Thyroid gland (tissue), 4 donors: ENCODE measurements at places on chromosomes 6 and 20.
A peak's percentile ranks its signal among the peaks of the same experiment; 100 is the strongest.

DNA sequence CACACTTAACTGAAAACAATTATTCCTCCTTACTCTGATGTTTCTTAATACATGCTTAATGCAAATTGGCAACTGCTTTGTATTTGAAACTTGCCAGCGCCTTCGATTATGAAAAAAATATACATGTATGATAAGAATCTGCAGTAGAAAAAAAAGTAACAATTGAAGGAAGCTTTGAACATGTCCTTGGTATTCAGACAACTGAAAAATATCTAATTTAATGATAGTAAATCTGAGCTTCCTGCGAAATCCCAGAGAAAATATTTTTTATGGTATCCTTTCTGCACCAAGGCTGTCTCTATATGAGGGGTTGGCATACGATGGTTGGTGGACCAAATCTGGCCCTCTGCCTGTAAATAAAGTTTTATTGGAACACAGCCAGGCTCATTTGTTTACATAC lies 186.2 kb downstream of the HDGFL1 start:
- DNase-seq, result no peak

DNA sequence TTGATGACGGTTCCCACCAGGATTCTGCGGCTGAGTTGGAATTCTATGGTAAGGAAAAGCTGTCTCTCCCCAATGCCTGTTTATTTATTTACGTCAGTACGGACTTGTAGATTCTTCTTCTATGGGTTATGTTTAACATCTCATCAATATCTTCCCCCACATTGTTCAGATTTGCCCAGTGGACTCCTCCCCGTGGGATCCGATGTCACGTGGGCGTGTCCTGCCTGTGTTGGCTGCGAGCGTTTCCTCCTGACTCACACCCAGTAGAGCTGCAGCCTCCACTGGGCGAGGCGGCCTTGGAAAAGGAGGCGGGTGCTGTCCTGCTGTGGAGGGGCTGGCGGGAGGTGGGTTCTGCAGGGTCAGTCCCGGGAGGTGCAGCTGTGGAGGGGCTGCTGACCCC lies 46.8 kb upstream of the SLCO4A1 start:
- no peak for DNase-seq

- DNase-seq, result no peak
Measured at GRCh38 chr6:37251211-37251780, 6.3 kb upstream of the TBC1D22B start.

DNA sequence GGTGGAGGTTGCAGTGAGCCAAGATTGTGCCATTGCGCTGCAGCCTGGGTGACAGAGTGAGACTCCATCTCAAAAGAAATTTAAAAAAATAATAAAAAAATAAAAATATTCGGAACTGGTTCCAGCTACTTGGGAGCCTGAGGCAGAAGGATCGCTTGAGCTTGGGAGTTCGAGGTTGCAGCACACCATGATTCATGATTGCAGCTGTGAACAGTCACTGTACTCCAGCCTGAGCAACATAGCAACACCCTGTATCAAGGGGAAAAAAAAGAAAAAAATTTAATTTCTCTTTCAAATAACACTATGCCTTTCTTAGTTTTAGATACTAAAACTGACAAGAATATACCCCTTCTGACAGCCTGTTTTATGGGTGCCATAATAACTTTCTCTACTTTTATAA lies 10.5 kb downstream of the KDM1B start:
- no peak for DNase-seq

GRCh38 chr6:119076173-119076572 lies 2.3 kb downstream of the FAM184A start:
- no peak for DNase-seq

GRCh38 chr20:44601236-44601671 lies 18.9 kb downstream of the PKIG start:
- DNase-seq, result no peak

DNA sequence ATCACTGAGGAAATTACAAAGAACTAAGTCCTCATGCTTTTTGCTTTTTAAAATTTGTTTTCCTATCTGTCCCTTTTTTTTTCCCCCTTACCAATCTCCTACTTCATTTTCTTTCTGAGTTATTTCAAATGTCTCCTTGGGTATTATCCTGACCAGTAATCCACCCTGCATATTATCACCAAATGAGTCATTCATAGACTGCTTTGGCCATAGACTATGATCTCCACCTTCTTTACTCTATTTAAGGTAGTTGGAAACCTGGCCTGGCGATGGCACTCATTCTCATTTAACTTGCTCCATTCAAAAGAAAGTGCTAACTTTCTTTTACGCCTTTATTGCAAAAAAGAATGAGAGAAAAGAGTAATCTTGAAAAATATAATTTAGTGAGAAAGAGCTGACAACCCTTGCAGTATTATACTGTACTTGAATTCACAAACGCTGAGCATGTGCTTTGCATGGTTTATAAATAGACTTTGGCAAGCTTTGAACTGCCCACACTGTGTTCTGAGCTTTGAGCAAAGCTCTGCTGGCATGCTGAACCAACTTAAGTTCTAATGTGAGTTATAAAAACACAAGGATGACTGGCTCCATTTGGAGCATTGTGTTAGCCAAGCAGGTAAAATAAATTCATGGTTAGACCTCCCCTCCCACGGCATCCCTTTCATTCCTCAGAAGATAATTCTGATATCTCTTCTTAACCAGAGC lies 198.9 kb downstream of the NKAIN2 start:
- no peak for DNase-seq

- no peak for DNase-seq
Measured at GRCh38 chr20:50969435-50969834, 10.8 kb downstream of the MOCS3 start.

DNA sequence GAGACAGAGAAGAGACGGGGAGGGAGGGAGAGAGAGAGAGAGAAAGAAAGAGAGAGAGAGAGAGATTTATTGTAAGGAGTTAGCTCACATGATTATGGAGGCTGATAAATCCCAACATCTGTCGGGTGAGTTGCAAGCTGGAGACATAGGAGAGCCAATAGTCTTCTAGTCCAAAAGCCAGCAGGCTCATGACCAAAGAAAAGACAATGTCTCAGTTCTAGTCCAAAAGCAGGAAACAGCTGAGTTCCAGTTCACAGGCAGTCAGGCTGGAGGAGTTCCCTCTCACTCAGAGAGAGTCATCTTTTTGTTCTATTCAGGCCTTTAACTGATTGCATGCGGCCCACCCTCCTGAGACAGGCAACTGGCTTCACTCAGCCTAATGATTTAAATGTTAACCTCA lies 416.6 kb downstream of the PREX1 start:
- DNase-seq, result no peak

DNA sequence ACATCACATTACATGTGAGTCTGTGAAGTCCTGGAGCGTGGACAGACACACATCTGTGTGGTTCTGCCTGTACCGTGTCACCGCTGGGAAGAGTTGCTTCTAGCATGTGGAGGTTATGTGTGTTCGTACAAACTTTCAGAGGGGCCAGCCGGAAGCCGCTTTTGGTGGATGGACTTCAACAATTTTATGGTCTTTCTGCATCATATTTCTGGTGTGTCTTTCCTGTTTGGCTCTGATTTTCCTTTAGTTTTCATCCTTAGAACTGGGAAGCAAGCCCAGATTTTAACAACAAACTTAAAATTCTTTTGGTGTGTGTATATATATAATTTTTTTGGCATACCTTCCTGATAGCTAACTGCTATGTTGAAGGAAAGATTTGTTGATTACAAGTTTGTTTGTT lies 71.2 kb downstream of the TIAM2 start:
- no peak for DNase-seq

DNA sequence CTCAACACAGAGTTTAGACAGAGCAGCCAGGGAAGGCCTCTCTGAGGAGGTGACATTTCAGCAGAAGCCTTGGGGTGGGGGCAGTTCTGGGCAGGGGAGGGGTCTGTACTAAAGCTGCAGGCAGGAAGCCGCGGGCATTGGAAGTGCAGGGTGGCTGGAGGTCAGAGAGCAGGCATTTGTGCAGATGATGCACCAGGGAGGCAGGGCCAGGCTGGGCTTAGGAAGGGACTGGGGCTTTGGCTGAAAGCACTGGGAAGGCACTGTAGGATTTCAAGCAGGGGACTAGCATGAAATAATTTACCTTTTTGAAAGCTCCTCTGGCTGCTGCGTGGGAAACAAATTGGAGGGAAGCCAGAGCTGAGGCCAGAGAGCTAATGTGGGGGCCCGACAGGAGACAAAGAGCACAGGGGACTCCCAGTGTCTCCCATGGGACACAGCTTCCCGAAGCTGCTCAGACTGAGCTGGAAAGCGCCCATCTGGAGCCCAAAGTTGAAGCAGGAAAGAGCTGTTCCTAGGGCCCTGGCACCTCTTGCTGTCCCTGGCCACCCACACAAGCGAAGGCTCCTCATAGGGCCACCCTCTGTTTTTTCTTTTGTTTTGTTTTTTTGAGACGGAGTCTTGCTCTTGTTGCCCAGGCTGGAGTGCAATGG lies 19.3 kb downstream of the ADA start:
- no peak for DNase-seq

DNA sequence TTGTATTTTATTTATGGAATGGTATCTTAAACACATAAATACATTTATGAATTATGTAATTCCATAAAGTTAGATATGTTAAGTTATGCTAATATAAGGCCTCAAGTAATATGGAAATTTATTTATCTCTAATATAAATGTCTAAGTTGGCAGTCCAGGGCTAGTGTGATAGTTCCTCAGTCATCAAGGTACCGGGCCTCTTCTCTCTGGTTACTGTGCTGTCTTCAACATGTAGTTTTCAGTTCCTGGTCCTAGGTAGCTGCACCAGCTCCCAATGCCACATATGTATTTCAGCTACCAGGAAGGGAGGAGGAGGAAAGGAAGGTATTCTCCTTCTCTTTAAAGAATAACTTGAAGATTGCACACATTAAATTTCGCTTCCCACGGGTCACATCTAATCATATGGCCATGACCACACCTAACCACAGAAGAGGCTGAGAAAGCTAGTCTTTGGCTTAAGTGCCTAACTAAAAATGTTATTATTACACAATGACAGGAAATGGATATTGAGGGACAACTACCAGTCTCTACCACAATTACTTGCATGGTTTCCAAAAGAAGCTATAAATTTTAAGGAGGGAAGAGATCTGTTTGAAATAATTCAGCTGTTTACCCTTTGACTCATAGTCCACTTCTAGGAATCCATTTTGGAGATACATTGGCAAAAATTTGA lies 68.6 kb downstream of the BCKDHB start:
- DNase-seq, result no peak

DNA sequence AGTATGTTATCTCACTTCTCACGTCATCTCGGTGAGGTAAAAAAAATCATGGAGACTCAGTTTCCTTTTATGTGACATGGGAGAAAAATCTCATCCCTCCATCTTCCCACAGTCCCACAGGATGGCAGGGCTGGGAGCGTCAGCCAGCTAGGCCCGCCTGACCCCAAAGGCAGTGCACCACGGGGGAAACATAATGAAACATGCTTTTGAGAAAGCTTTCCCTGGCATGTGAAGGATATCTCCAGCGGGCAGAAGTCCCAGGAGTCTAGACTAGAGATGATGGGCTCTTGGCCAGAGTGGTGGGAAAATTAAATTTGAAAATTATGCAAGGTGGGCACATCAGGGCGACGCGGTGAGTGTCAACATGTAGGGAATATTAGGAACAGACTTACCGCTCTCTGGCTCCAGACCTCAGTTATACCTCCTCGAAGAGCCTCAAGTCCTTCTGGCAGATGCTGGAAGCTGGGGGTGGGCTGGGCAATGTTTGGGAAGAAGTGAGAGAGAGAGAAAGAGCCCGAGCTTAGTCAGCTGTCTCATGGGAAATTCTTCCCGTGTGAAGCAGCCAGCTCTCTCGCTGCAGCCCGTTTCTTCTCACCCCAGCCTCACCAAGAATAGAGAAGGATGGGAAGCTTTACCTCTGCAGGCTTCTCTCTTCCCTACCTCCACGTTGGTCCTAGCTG lies 52.3 kb downstream of the MOCS1 start:
- no peak for DNase-seq

DNA sequence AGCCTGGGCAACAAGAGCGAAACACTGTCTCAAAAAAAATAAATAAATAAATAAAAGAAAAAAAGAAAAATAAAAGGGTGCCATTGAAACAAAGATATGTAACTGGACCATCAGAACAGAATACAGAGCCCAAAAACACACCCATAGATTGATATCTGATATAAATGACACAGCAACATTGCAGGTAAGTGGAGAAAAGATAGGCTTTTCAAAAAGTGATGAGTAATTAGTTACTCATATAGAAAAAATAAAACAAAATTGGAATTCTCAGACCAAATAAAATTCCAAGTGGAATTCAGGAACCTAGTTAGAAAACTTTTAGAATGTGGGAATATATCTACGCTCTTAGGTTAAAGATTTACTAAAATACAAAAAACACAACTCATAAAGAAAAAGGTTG lies 60.6 kb upstream of the CHD6 start:
- DNase-seq, result no peak

- no peak for DNase-seq
Measured at GRCh38 chr20:10454151-10454750, 19.1 kb downstream of the SLX4IP start.

DNA sequence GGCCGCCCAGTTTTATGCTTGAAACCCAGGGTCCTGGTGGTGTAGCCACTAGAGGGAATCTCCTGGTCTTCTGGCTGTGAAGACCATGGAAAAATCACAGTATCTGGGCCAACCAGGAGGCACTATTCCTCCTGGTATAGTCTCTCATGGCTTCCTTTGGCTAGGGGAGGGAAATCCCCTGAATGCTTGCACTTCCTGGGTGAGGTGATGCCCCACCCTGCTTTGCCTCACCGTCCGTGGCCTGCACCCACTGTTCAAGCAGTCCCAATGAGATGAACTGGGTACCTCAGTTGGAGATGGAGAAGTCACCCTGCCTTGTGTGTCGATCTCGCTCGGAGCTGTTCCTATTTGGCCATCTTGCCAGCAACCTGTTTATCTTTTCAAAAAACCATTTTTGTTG lies 10.1 kb upstream of the ZNF337 start:
- DNase-seq, result no peak

- peak; percentile 45 for DNase-seq
Measured at GRCh38 chr6:43771210-43771857, 1.3 kb downstream of the VEGFA start.

DNA sequence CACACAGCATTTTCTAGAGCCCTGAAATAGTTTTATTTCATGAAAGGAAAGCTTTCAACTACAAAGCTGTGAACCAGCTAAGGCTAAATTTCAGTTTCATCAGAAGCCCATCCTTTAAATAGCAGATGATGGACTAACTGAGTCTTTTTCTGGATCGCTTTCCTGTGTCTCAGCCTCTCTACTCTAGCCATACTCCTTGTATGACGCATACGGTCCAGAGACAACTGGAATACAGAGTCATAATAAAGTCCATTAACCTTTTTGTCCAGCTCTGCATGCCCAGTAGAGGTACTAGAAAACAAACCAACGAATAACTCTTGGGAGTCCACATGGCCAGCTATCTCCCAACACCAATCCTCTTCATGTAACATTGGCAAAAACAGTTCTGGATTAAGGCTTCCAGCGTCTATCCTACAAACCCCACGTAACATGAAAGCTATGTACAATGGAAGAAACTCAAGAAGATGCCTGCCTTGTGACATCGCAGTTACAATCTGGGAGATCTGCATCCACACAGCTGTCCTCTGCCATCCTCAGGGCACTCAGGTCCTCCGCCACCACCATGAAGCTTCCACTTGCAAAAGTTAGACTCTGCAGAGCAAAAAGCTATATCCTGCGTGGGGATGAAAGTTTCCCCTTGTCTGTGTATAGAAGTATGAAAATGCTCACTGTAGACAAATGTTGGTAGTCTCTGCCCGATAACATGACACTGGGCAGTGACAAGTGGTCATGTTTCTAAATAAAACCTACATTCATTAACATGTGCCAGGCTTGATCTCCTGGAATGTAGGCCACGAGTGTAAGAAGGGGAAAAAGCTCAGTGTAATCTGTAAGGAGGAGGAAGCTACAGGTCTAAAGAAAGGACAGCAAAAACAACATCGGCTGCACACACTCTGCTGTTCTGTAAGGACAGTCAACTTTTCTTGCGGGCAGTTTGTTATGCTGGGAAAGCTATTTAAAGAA lies 360.4 kb downstream of the ESR1 start:
- DNase-seq, result no peak
